ENCODE measurements at places on chromosomes 3 and 15.

- no peak for DNase-seq
Measured at GRCh38 chr3:108359011-108359410, 62.7 kb downstream of the HHLA2 start.

GRCh38 chr3:143302638-143303171 lies 183.1 kb downstream of the CHST2 start:
- no peak for DNase-seq

DNA sequence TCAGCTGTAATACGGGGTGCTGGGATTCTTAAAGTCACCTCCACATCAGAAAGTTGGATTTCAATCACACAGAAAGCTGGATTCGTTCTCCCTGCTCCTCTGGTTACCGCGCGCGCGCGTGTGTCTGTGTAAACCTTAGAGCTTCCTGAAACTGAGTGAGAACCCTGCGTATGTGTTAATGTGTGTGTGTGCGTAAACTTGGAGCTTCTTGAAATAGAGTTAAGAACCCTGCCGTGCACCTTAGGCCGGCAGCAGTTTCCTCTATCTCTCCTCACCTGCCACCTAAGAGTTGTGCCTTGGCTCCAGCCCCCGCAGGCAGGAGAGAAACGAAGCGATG lies 531 bp downstream of the LZTFL1 start:
- DNase-seq: peak; percentile 2

DNA sequence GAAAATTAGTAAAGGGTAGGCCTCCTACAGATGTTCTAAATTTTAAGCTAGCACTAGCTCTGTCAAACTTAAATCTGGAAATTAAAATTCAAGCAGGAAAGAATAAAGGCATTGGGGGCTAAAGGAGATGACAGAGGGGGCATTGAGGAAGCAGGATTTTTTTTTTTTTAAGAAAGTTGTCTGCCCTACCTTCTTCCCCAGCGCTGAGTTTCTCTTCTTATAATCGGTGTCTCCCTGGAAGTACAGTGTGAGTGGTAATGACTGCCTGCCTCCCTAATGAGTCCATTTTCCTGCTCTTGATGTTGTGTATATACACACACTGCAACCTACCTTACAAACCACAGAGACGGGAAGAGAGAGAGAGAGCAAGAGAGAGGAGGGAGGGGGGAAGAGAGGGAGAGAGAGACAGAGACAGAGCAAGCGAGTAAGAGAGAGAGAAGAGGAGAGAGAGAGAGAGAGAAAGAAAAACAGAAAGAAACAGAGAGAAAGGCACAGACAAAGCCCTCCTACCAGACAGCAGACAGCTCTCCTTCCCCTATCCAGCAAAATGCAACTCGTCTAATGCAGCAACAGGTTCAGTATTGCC lies 47.0 kb downstream of the ZBTB20 start:
- no peak for DNase-seq

- DNase-seq: no peak
Measured at GRCh38 chr3:128311441-128311844, 155.2 kb downstream of the DNAJB8 start.
